IgD-negative memory B cell (primary cell): ENCODE measurements at places on chromosomes 5 and 9. TPM values are rescaled to one million over a fixed set of nuclear protein-coding genes. Genes with fewer than 3 reads are reported as not detected.

Gene SLCO4C1
- polyA plus RNA-seq = 0.05 TPM

Gene ACER2
- polyA plus RNA-seq = 0.85 TPM

Gene SEMA6A
- polyA plus RNA-seq = 1.2 TPM

Gene DNAI1
- not detected for polyA plus RNA-seq

Gene CATSPER3
- polyA plus RNA-seq = not detected

Gene C5orf58
- not detected for polyA plus RNA-seq

Gene SPATA9
- polyA plus RNA-seq = not detected

Gene UNC13B
- polyA plus RNA-seq = not detected

Gene STXBP1
- 0.33 TPM for polyA plus RNA-seq

Gene GCNT1
- polyA plus RNA-seq = 4.6 TPM

Gene LAMC3
- polyA plus RNA-seq = not detected

Gene SPINK4
- polyA plus RNA-seq = not detected

Gene C5orf46
- polyA plus RNA-seq = not detected

Gene ITGA1
- not detected for polyA plus RNA-seq

Gene TRIM23
- 11.6 TPM for polyA plus RNA-seq

Gene SLC6A3
- not detected for polyA plus RNA-seq

Gene ZNF354B
- polyA plus RNA-seq = 7.2 TPM

Gene CCL27
- polyA plus RNA-seq = not detected

Gene HAPLN1
- polyA plus RNA-seq = not detected

Gene WNT8A
- polyA plus RNA-seq = not detected

Gene FAT2
- not detected for polyA plus RNA-seq

Gene NPR3
- polyA plus RNA-seq = not detected

Gene CDKN2B
- 0.23 TPM for polyA plus RNA-seq

Gene SURF6
- polyA plus RNA-seq = 13.4 TPM

Gene INSL4
- not detected for polyA plus RNA-seq

Gene ZNF608
- polyA plus RNA-seq = 6.4 TPM

Gene FCN1
- polyA plus RNA-seq = 9.5 TPM

Gene SPACA9
- polyA plus RNA-seq = 4.6 TPM

Gene HRH2
- 0.49 TPM for polyA plus RNA-seq

Gene CSF2
- polyA plus RNA-seq = not detected
